Epithelial cell of proximal tubule (primary cell): ENCODE measurements at places on chromosomes 2 and 18. TPM values are rescaled to one million over a fixed set of nuclear protein-coding genes. Genes with fewer than 3 reads are reported as not detected.

GRCh38 chr2:58098254-58099095, 51.9 kb downstream of the VRK2 start:
- no peak for DNase-seq

DNA sequence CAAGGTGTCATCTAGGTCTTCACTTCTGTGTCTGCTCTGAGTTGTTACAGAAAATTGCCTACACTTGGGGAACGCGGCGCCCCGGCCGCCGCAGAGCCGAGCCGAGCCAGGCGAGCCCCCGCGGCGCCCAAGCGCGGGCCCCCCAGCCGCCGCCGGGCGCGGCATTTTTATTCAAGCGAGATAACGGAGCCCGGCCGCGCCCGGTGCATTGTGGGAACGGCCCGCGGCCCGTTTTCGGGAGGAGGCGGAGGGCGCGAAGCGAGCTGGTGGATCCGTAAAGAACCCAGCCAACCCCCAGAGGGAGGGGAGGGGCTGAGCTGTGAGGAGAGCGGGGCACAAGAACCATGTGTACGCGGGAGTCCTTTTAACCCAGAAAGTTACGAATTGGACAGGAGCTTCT, 191.8 kb downstream of the FTCDNL1 start:
- DNase-seq: no peak

GRCh38 chr2:200689115-200689514, 103.3 kb downstream of the AOX1 start:
- DNase-seq: no peak

GRCh38 chr2:46854260-46854659, 61.3 kb downstream of the MCFD2 start:
- DNase-seq: no peak

DNA sequence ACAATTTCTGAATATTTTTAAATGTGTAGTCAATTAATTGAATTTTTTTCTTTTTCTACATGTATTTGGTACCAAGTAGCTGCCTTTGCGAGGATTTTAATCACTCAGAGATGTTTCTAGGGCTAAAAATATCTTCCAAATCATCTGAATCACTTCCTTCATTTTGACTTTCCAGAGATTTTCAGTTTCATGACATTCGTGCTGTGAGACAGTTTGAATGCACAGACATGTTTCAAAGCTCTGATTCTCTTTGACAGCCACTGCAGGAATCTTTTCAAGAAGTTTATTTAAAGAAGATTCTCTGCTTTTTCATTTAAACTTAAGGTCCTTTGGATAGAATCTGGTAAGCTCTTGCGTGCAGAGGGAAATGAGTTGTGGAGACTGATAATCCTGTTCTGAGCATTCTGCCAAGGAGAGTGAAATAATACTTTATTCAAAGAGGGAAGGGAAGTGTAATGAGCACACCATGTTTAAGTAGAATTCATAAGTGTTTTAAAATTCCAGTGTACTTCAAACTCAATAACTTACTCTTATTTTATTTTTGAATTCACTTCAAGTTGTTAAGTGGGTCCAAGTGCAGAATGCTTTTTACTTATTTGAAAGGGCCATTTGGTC, 9.7 kb downstream of the CYBRD1 start:
- DNase-seq: no peak

GRCh38 chr2:57733956-57734355, 312.6 kb upstream of the VRK2 start:
- DNase-seq: no peak

- no peak for DNase-seq
Measured at GRCh38 chr18:57435846-57436190, 644 bp downstream of the ONECUT2 start.

GRCh38 chr2:65579506-65580235, 147.3 kb upstream of the SPRED2 start:
- no peak for DNase-seq

DNA sequence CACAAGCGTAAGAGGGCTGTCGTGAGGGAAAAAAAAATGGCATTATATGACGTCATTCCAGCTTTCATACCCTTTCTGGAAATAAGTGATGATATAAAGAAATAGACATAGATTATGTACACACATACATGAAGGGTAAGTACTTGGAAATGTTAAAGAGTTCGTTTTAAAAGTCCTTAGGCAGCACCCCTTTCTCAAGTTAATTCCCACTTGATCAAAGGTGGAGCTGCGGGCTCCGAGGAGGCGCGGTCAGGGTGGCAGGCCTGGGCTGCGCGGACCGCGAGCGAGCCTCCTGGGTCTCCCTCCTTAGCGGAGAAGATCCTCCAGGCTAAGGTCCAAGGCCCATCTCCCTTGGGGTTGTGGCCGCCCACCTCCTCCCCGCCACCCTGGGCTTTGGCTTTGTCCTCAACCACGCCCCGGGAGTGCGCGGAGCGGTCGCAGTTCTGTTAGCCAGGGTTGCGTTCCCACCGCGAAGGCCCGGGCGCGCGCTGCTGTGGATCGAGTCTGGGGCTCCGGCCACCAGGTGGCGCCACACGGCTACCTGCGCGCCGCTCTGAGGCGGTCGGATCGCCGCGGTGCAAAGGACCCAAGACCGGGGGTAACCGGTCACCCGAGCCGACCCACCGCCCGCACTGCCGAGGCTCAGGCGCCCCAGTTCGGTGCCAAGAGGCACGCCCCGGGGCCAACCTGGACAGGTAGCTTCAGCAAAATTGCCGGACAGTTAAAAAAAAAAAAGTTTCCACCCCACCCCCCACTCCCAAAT, 66.8 kb downstream of the HNRNPLL start:
- DNase-seq: no peak

- no peak for DNase-seq
Measured at GRCh38 chr2:197759625-197760292, 25.4 kb downstream of the BOLL start.

- no peak for DNase-seq
Measured at GRCh38 chr2:86617153-86617552, 6.5 kb downstream of the RNF103 start.

DNA sequence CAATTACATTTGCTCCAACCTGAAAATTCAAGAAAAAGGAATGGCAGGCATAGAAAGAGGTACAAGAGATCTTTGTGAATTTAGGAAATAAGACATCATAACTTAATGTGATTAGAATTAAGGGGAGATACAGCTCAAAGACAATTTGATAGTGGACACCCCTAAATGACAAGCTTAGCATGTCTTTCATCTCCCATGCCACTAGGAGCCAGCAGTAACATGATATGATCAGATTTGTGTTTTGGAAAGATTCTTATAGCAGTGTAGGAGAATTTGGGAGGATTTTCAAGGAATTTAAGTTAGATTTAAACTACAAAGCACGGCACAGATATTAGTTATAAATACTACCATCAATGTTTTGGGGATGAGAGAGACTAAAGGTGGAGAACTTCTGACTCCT, 340.8 kb downstream of the RDH14 start:
- no peak for DNase-seq

C2orf81 gene
- total RNA-seq: 2.7 and 4.1 TPM in 2 replicates

BCL2L11 gene
- 3.5 and 4.1 TPM in 2 replicates for total RNA-seq

GPR35 gene
- not detected in 2 replicates for total RNA-seq

CCNYL1 gene
- 9.3 and 20.5 TPM in 2 replicates for total RNA-seq

SPC25 gene
- total RNA-seq: 39.7 and 42.1 TPM in 2 replicates

GALR1 gene
- not detected in 2 replicates for total RNA-seq

MBP gene
- total RNA-seq: 18.8 and 19.1 TPM in 2 replicates
